CD4-positive, alpha-beta T cell treated with Interleukin-6 at 100 ng/mL for 8 hours (primary cell): ENCODE measurements at places on chromosomes 3 and 15.
A peak's percentile ranks its signal among the peaks of the same experiment; 100 is the strongest.

DNA sequence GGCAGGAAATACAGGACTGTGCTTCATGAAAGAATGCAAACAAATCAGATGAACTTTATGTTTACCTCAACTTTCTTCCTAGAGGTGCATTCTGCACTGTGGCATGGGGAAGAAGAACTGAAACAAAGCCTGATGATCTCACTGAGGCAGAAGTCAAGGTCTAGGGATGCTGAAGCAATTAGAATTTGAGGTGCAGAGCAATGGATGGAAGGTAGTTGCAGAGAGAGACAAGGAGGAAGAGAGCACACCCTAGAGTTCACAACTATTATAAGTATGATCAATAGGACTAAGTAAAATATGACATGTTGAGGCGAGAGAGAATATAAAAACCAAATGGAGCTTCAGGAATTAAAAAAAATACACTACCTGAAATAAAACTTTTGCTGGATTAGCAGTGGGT, 420.1 kb downstream of the EDEM1 start:
- DNase-seq, result no peak

- DNase-seq, result peak; percentile 6
These were observed 643 bp downstream of the ABCC5 start for GRCh38 chr3:184016811-184017671.

DNA sequence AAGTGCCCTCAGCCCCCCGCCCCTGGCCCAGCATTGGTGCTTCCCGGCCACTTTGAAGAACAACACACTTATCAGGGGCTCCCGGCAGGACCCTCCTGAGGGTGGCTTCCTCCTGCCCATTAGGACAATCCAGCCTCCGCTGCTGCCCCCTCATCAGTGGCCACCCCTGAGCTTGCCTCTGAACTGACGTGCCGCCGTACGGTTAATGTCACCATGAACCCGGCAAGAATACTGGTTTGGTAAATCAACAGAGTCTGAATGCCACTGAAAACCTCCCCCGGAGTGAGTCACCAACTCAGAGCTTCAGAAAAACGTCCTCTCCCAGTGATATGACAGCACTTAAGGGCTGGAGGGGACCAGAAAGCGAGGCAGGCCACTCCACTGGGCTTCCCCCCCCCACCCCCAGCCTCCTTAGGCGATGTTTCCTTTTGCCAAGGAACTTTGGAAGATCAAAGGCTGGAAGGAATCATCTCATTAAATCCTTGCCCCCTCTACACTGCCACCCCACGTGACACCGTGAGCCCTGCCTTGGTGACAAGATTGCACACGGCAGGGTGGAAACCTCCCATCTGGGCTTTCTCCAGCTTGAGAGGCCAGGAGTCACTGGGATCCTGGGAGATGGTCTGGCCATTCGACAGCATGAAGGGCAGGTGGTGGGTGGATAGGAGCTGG, 142.1 kb downstream of the NUP210 start:
- no peak for DNase-seq

- DNase-seq, result no peak
These were observed 9.3 kb downstream of the DIS3L start for GRCh38 chr15:66302489-66303278.

GRCh38 chr15:63211092-63211490, 21.7 kb downstream of the RAB8B start:
- no peak for DNase-seq

- no peak for DNase-seq
These were observed 247.8 kb upstream of the FEZF2 start for GRCh38 chr3:62621176-62621575.

GRCh38 chr3:45785605-45786150, 10.7 kb downstream of the SLC6A20 start:
- no peak for DNase-seq

DNA sequence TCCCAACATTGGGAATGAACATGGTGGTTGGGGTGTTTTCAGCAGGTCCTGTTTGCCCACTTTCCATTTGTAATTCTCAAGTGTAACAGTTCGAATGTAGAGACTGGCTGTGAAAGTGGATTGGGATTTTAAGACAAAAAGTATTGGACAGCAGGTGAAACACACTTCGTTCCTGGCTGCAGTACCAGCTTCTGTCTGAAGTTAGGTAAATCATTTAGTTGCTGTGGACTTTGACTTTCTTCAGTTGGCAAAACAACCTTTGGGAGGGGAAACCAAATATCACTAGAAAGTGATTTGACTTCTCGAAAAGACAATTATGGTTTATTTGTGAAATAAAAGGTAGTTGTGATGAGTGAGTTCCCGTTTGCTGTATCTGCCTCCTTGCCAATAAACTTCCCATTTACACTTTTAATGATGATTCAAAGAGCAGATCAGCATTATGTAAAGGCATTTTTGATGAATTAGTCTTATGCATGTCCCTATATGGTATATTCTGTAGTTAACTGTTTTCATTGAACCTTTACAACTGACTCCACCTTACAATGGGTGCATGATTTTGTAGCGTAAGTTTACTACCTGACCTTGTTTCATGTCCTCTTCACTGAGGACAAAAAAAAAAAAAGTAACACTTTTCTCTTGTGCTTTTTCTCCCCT, 34.0 kb downstream of the FNDC3B start:
- no peak for DNase-seq

- DNase-seq, result no peak
These were observed 701.8 kb downstream of the ZPLD1 start for GRCh38 chr3:103136621-103137020.

DNA sequence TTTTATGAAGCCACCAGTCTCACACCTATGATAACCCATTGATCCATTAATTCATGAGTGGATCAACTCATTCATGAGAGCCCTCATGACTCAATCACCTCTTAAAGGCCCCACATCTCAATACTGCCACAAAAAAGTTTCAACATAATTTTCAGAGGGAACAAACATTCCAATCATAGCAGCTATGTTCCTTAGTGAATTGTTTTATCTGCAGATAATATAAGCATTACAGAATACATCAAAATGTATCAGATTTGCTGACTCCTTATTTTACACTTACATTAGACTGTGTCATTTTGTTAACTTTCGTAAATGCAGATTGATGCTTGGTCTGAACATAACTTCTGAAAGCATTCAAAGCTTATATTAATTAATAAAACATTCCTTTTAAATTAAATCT, 155.3 kb upstream of the MBNL1 start:
- DNase-seq, result no peak

- no peak for DNase-seq
These were observed 34.6 kb upstream of the AEN start for GRCh38 chr15:88586401-88587162.

DNA sequence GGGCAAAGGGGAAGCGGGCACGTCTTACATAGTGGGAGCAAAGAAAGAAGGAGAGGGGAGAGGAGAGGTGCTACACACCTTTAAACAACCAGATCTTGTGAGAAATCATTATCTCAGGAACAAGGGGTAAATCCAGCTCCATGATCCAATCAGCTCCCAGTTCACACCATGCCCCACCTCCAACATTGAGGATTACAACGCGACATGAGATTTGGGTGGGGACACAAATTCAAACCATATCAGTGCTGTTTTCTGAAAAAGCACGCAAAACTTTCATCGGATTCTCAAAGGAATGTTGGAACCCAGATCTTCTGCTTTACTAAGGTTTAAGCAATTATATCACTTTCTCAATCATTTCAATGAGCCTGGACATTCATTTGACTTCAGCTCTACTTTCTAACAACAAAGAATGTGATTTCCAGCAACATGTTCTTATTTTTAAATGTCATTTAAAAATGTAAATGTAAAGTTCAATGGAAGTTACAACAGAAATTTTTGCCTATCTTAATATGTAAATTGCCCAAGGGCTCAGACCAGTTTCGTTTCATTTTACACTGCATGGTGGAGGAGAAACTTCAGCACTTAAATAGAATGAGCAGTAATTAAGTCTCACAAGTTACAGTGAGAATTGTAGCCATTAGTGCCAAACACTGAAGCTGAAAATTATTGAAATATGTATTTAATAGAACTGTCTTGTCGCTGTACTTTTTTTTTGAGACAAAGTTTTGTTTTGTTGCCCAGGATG, 8.4 kb upstream of the CCDC54 start:
- no peak for DNase-seq

DNA sequence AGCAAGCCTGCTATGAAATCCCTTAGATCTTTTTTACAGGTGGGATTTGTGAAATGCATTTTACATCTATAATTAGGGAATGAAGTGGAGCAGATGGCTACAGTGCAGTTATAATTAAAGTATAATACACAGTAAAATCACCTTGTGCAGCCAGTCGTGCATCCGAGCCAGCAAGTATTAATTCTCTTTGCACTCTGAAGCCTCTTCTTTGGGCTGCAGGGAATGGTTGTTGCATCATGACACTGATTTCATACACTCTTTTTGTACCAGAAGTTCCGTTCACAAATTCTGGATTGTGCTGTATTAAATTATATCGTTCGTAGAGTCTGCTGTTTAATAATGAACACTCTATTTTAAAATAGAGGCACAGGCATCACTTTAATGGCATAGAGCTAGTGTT, 28.7 kb upstream of the TP63 start:
- DNase-seq, result no peak

DNA sequence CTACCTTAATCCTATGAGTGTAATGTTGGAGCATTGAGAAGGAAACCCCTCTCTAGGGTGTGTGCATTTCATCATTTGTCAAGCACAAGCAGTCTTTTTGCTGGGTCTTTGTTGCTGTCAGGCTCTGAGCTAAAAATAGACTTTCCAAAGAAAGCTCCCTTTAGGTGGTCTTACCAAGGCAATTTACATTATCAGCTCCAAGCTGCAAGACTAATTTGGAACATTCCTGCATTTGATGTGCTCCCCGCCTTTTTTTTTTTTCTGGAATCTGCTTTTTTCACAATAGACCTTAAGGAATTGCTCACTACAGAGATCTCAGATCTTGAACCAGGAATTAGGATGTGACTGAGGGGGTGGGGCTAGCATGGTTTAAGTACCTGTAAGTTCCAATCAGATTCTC, 60.6 kb upstream of the STAC start:
- DNase-seq, result no peak

DNA sequence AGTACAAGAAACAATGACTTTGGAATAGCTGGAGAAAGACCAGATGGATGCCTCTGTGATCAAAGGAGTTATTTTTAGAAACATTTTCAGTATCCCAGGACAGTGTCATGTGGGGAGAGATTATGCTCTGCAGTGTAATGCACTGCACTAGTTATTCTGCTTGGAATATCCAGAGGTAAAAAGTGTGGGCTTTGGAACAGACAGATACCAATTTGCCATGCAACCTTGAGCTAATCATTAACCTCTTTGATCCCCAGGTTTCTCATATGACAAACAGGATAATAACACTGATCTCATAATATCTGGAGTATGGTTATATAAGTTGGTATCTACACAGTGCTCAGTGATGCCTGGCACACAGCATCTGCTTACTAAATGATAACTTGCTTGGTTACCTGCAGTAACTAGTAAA, 12.2 kb upstream of the SLC7A14 start:
- no peak for DNase-seq

GRCh38 chr3:114112696-114113095, 56.2 kb downstream of the QTRT2 start:
- no peak for DNase-seq

DNA sequence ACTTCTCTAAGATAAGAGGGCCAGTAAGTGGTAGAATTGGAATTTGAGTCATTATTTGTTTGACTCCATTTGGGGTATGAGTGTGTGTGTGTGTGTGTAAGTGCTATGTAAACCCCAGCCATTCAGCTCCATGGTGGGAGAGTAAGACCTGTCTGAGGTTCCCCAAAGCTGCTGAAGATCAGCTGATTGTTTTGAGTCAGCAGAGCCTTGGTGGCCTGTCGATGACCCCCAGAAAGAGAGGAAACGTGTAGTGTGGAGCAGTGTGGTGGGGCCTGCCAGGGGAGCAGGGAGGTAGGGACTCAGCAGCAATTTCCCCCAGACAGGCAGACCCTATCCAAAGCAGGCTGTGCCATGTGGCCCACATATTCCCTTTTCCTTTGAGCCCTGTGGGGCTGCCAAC, 5.3 kb downstream of the DVL3 start:
- DNase-seq, result no peak

DNA sequence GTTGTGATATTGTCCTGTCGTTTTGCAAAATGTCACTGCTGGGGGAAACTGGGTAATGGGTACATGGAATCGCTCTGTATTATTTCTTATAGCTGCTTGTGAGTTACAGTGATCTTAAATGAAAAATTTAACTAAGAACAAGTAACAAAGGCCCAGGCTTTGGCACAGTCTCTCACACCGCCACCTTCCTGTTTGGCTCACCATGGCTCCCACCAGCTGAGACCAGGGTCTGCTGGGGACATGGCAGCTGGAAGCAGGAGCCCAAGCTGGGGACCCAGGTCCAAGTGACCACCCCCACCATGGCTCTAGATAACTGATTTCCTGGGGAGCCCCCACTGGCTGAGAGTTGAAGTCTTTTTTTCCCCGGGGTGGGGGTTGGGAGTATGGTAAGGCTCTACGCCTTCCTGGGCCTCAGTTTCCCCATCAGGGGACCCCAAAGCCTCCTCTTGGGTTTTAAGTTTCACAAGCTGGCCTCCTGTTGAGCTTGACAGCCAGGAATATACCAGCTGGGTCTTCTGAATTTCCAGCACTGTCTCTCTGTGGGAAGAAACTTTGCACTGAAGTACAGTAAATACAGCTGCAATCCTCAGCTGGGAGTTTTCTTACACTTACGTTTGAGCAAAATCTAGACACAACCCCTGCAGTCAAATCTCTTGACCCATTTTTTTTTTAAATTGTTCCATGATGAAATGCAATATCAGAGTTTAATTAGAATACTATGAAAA, 26.1 kb downstream of the ABTB1 start:
- DNase-seq, result no peak

GRCh38 chr3:14431452-14431916, 29.1 kb downstream of the SLC6A6 start:
- no peak for DNase-seq

DNA sequence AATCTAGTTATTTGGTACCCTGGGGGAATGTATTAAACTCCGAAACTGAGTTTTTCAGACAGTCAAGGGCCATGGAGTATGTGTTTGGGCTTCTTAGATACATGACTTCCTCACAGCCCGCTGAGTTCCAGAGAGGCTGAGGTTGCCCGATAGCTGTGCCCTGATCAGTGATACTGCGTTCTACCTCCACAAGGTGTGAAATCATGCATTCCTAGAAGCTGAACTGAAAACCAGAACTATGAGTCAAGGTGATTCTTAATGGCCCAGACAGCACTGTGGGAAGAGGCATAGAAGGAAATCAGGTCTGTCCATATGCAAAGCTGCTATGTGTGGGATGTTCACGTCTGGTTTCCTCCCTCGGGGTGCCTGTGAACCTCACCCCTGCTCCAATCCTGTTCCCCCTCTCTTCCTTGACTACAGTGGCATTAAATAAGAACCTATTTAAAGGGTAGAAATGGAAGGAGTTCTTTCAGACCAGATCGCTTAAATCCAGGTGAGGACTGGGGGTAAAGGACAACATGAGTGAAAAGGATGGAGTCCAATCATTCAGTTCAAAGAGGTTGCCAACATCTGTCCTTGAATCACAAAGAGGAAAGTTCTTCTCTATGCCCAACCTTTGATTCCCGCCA, 74.3 kb downstream of the MYO1E start:
- DNase-seq, result no peak

GRCh38 chr3:45711931-45712330, 22.7 kb downstream of the SACM1L start:
- DNase-seq, result no peak
